Tongue (tissue), 3 donors: ENCODE measurements at places on chromosomes 3 and 15.

- DNase-seq = no peak
Measured at GRCh38 chr3:188754267-188754666, 417.5 kb upstream of the TPRG1 start.

GRCh38 chr3:177441813-177442646, 244.7 kb upstream of the TBL1XR1 start:
- peak; percentile 76 for DNase-seq

DNA sequence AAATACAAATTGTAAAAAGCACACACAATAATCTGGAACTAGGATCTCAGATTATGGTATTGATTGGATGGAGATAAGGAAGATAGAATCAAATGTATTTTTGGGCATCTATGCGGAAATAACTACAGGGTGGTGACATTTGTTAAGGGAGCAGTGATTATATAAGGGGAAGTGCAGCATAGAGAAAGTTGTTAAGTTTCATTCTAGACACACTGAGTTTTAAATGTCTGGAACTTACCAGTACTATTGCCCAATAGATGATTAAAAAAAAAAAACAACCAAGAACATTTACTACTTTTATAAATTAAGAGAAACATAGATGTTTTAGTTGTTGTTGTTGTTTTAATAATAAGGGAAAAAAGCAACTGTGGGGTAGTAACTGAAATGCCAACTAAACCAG, 32.1 kb upstream of the C3orf38 start:
- no peak for DNase-seq

GRCh38 chr15:80816049-80816653, 37.0 kb downstream of the CEMIP start:
- no peak for DNase-seq

GRCh38 chr3:62277450-62277849, 95.9 kb downstream of the FEZF2 start:
- DNase-seq = peak; percentile 13

GRCh38 chr3:155572085-155572484, 172.8 kb downstream of the PLCH1 start:
- peak; percentile 80 for DNase-seq

GRCh38 chr3:9250236-9250635, 790 bp upstream of the SRGAP3 start:
- peak; percentile 31 for DNase-seq

DNA sequence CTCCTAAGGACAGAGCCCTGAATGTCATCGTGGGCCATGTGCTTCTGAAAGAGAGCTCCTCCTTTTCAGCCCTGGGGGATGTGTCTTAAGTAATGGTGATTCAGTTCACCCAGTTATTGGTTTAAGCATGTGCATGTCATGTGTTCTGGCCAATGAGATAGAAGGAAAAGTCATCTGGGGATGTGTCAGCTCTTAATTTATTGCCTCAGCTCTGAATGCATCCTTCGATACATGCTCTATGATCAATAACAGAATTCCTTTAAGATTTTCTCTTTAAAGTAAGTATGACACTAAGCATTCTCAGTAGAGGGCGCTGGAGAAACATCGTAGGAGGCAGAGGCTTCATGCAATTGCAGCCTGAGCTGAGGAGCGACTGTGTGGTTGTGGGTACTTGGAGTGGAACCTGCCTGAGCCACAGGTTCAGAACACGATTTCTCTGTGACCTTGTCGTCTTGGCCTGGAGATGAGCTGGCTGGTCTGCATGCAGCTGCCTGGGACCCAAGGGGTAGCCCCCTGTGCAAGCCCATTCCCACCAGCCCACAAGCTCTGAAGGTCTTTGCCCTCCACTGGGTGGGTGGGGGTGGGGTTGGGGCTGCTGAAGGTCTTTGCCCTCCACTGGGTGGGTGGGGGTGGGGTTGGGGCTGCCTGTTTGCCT, 69.5 kb downstream of the C3orf38 start:
- peak; percentile 78 for DNase-seq

DNA sequence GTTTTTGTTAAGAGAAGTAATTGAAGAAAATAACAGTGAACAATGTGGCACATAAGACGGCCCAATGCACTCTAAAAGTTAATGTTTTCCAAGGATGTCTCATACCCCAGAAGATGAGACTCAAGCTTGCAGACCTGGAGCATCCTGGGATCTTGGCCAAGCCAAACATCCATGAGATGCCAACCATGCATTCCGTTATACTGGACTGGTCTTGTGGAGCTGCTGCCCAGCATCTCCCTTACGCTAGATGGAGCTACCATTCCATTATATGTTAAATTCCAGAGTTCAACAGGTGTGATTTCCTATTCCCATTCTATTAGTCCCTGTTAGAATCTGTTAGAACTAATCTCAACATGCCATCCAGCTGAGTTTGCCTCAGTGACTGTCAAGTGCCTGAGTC, 181.8 kb downstream of the PDCD6IP start:
- peak; percentile 24 for DNase-seq

DNA sequence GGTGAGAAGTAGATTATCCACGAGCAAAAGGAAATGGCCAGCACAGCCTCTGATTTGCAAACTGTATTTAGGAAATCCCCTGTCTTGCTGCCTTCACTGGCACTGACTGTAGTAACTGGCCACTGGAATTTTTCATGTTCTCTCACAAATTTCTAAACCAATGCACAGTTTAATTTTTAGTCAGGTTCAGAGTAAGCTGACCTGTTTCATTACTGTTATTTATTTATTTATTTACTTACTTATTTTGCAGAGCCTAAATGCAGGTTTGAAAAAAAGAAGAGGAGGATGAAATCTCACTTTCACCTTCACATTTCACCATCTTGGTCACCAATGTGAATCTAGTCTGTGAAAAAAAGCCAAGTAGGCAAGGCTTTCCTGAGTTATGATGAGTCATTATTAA, 291.0 kb downstream of the PLOD2 start:
- DNase-seq = no peak

DNA sequence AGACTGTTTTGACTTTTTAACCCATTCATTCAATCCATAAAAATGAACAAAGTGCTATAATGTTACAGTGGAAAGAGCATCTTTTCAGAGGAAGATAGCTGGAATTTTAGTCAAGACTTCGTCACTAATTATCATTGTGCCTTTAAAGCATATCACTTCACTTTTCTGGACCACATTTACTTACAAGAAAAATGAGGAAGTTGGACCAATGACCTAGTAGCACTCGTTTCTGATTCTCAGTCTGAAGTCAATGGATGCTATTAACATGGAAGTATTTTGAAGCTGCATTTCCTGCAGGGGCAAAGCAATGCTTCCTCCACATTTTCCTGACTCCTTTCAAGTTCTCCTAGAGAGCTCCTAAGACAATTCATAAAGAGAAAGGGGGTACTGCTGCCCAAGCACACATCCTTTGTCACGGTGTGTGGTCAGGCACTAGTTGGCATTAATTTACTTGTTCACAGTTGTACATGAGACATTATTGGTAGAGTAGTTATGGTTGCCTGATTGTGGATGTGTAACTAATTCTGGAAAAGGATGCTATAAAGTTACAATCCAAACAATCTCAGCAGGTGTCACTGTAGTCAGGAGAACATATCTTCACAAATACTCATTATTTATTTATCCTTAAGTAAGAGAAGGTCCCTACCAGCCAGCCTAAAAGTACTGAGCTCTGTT, 1049.1 kb downstream of the FHIT start:
- no peak for DNase-seq

DNA sequence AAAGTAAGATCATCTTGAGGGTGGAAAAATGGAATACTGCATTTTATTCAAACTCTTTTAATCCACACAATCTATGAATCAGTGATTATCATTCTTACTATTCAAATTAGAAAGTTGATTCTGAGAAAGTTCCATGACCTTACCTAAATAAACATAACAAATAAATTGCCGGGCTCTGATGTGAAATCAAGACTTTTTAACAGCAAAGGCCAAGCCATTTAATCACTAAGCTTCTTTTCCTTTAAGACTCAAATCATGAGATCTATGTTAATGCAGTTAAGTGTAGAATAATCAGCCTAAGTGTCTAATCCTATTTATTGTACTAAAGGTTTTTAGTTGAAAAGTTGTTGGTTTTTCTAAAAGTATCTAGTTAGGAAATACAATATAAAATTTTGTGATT, 857.0 kb downstream of the SI start:
- DNase-seq = no peak

- no peak for DNase-seq
Measured at GRCh38 chr15:99958426-99959097, 225.3 kb upstream of the LYSMD4 start.

DNA sequence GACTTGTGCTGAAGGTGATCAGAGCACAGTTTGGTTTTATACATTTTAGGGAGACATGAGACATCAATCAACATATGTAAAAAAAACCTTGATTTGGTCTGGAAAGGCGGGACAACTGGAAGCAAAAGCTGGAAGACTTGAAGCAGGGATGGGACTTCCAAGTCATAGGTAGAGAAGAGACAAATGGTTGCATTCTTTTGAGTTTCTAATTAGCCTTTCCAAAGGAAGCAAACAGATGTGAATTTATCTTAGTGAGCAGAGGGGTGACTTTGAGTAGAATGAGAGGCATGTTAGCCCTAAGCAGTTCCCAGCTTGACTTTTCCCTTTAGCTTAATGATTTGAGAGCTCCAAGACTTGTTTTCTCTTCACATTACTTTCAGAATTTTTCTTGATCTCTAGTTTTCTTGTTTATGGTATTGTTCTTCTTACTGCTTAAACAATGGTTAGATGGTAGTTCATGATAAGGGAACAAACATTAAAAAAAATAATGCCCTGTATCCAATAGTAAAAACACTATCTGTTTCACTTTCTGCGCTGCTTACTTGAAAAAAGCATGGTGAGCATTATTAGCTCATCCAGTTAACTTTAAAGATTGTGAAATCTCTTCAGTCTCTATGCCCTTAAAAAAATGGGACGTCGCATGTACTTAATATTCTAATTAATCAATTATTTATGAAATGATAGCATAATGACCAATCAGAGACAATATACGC, 48.5 kb upstream of the BCHE start:
- DNase-seq = no peak
